ENCODE measurements at places on chromosomes 7 and 10. TPM values are rescaled to one million over a fixed set of nuclear protein-coding genes. Genes with fewer than 3 reads are reported as not detected.

DNA sequence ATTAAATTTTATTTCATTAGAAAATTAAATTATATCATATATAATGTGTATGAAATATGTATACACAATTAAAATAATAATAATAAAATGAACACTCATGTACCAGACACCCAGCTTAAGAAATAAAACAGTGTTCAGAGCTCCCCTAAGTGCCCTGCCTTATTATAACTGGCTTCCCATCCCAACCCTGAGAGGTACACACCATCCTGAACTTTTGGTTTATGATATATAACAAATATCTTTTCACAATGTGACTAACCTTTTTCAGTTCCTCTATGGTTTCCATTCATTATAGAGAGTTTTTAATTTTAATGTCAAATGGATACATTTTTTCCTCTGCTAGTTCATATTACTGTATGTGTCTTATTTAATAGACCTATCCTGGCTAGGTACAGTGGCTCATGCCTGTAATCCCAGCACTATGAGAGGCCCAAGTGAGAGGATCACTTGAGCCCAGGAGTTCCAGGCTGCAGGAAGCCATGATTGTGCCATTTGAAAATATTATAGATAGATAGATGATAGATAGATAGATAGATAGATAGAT, 24.0 kb upstream of the STEAP2 start:
- H3K27ac ChIP-seq: no peak overlapping the region
- no peaks in the 10 kb centered on the region for H3K36me3 ChIP-seq
- no peaks in the 10 kb centered on the region for H3K27me3 ChIP-seq
- no peak overlapping the region for H3K4me3 ChIP-seq

DNA sequence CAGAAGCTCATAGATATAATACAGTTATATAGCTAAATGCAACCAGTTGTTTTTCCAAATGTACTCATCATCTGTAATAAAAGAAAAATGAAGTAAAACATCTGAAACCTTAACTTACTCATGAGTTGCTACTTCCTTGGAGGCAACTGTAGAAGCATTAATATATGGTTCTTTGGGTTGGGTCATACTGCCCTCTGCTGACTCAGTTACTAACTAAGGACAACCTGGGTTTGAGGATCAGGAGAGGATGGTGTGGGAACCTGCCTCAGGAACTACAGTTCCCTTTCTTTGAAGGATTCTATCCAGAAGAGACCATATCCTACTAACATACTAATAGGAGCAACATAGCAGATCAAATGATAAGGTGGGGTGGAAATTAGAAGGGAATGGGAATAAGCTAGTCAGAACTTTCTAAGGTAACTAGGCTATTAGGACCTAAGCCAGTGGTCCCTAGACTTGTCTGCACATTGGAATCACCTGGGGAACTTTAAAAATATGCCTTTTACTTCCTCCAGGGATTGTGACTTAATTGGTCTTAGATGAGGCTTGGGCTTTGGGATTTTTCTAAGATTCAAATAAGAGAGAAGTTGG, 20.7 kb downstream of the COX15 start:
- H3K27ac ChIP-seq: no peak overlapping the region
- H3K36me3 ChIP-seq: peaks cover 22% of the 10 kb centered on the region
- DNase-seq: peak; percentile 80

GRCh38 chr10:79191951-79192676, 123.3 kb downstream of the ZMIZ1 start:
- peak overlapping the region; percentile 11 for H3K27ac ChIP-seq
- H3K27me3 ChIP-seq: no peaks in the 10 kb centered on the region
- no peak overlapping the region for H3K4me3 ChIP-seq
- peaks cover 37% of the 10 kb centered on the region for H3K36me3 ChIP-seq
- peaks cover 48% of the 10 kb centered on the region for H3K4me1 ChIP-seq

DNA sequence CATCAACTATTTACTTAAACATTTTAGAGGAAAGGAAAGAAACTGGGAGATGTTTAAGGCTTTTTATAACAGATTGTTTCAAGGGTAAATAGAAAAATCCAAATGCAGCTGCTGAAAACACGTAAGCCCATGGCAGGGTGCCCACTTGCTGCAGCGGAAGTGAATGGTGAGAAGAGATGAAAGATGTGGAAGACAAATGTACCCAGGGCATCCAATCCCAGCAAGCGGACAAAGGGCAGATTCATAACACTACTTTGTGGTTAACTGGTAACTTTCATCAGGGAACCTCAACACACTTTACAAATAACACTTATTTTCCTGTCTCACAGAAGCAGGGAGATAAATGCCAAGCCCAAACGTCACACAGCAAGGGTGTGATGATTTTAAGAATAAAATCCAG, 358.4 kb downstream of the KCNMA1 start:
- H3K36me3 ChIP-seq: no peaks in the 10 kb centered on the region
- no peak overlapping the region for H3K4me3 ChIP-seq
- DNase-seq: peak; percentile 55
- peaks cover 2% of the 10 kb centered on the region for H3K4me1 ChIP-seq
- H3K27me3 ChIP-seq: no peaks in the 10 kb centered on the region

DNA sequence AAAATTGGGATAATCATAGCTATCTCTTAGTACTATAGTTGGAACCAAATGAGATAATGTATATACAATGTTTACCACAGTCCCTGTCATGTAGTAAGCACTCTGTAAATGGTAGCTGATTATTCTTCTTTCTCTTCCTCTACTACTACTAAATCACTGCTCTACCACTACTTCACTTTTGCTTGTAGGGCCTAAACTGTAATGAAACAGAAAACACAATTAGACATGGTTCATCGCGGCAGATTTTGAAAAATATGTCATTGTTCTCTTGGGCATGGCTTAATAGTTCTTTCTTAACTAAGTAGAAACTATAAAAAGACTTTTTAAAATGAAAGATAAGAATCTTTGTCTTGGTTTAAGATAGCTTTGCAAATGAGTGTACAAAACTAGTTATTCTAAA, 34.9 kb downstream of the R3HCC1L start:
- H3K4me1 ChIP-seq: no peaks in the 10 kb centered on the region
- peaks cover 9% of the 10 kb centered on the region for H3K36me3 ChIP-seq
- H3K27ac ChIP-seq: no peak overlapping the region
- no peak for DNase-seq

DNA sequence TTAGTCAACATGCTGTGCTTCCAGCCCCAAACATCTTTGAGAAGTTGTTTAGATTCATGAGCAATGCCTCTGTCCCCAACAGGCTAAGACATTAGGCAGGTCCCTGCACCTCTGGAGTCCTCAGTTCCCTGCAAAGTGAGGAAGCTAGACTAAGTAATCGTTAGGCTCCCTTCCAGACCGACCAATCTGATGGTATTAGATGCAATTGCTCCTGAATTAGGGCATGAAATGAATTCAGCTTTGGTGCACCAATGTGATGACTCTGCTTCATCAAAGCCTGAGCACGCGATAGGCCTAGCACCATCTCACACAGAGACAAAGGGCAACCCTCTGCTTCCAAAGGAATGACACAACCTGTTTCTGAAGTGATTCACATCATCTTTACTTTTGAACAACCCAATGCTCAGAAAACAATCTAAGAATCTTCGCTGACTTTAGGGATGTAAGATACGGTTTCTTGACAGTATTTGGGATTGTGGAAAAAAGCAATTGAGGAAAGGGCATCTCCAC, 723 bp upstream of the TES start:
- H3K27me3 ChIP-seq: no peaks in the 10 kb centered on the region
- no peak overlapping the region for H3K27ac ChIP-seq
- no peak overlapping the region for H3K4me3 ChIP-seq
- no peaks in the 10 kb centered on the region for H3K36me3 ChIP-seq
- DNase-seq: peak; percentile 22
- peaks cover 2% of the 10 kb centered on the region for H3K4me1 ChIP-seq

DNA sequence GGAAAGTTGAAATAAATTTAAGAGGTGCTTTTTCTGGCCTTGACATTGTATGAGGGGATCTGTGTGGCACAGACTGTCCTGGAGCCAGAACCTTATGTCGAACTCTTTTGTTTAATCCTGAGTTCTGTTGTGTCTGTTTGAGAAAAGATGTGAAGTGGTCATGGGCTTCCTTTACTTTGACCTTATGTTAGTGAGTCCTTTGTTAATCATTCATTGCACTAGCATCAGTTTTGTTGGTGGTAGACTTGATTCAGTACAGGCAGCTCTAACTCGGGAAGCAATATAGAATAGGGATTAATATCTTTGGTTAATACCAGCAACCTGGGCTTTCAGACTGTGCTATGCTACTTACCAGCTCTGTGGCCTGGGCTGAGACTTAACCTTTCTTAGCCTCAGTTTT, 123.9 kb upstream of the FZD1 start:
- no peak overlapping the region for H3K27ac ChIP-seq
- H3K4me1 ChIP-seq: peaks cover 2% of the 10 kb centered on the region
- H3K27me3 ChIP-seq: no peaks in the 10 kb centered on the region
- no peak for DNase-seq

DNA sequence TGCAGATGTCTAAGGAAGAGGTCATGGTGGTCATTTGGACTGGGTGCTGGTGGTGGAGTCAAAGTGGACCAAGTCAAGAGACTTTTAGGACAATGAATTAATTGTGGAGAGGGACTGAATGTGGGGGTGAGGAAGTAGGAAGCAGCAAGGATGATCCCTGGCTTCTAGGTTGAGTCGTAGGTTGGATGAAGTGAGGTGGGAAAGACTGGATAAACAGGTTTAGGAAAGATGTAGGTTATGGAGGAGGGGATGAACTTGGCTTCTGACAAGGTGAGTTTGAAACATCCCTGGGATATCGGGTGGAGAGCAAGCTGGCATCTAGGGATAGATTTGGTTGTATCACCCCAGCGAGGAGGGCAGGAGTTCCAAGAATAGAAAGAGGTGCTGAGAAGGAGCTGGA, 7.6 kb downstream of the SEMA4G start:
- peaks cover 25% of the 10 kb centered on the region for H3K36me3 ChIP-seq
- no peak for DNase-seq
- H3K27me3 ChIP-seq: no peaks in the 10 kb centered on the region
- no peak overlapping the region for H3K4me3 ChIP-seq
- H3K4me1 ChIP-seq: no peaks in the 10 kb centered on the region

DNA sequence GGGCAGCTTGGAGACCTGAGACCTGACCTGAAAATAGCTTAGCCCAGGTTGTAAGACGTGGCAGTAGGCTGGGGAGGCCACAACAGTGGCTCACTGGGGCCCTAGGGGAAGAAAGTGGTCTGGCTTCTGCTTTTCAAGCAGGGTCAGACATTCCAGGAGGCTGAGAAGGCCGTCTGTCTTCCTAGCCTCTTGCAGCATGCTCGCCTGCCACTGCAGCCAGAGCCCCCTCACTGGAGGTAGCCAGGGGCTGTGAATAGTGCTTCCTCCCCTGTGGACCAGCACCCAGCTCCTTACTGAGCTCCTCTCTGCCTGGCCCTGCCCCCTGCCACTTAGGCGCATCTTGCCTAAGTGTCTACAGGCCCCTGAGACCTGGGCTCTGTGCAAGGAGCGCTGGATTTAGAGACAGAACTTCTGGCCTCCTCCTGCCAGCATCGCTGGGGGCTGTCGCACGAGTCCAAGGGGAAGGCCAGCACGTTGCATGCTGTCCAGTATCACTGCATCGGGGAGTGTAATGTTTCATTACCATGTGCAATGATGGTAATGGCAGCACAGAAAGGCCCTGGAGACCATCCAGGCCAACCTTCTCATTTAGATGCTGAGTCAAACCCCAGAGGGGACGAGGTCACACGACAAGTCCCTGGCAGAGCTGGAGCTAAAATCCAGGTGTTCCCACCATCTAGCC, 12.7 kb downstream of the ZMIZ1 start:
- no peaks in the 10 kb centered on the region for H3K27me3 ChIP-seq
- peaks cover 74% of the 10 kb centered on the region for H3K4me1 ChIP-seq
- H3K27ac ChIP-seq: peak overlapping the region; percentile 74
- peak; percentile 96 for DNase-seq
- H3K4me3 ChIP-seq: no peak overlapping the region
- H3K36me3 ChIP-seq: no peaks in the 10 kb centered on the region

DNA sequence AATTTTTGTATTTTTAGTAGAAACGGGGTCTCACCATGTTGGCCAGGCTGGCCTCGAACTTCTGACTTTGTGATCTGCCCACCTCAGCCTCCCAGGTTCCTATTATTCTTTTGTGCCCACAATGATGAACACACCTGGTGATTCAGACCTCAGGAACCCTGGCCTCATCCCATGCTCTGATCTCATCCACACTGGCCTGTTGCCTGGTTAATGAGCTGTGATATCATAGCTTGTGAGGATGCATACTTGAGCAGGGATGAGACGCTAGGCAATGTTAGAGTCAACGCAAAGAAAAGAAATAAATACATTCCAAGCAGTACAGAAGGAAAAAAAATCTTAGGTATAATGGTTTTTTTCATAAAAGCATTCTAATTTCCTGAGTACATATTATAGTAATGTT, 82.4 kb upstream of the RNF32 start:
- no peaks in the 10 kb centered on the region for H3K4me1 ChIP-seq
- no peaks in the 10 kb centered on the region for H3K27me3 ChIP-seq
- no peaks in the 10 kb centered on the region for H3K36me3 ChIP-seq
- no peak overlapping the region for H3K27ac ChIP-seq
- peak; percentile 81 for DNase-seq

DNA sequence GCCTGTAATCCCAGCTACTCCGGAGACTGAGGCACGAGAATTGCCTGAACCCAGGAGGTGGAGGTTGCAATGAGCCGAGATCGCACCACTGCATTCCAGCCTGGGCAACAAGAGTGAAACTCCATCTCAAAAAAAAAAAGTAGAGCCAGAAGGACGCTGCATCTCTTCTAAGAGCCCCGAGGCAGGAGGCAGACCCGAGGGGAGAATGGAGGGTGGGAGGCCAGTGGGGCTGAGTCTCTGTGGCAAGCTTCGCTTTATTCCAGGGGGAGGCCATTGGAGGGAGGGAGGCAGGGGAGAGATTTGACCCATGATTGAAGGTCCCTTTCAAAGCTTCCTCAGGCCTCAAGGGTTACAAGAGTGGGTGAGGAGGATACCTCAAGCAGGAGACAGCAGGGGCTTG, 18.7 kb downstream of the TTYH3 start:
- H3K4me1 ChIP-seq: peaks cover 1% of the 10 kb centered on the region
- H3K27me3 ChIP-seq: no peaks in the 10 kb centered on the region

- H3K4me3 ChIP-seq: peak overlapping the region; percentile 72
- DNase-seq: peak; percentile 41
- H3K4me1 ChIP-seq: peaks cover 5% of the 10 kb centered on the region
- no peaks in the 10 kb centered on the region for H3K27me3 ChIP-seq
Measured at GRCh38 chr7:30596014-30596641, 1.4 kb downstream of the GARS1 start.

GRCh38 chr7:43242628-43243255, 130.3 kb downstream of the HECW1 start:
- H3K36me3 ChIP-seq: no peaks in the 10 kb centered on the region
- H3K4me3 ChIP-seq: no peak overlapping the region
- DNase-seq: peak; percentile 42
- H3K27ac ChIP-seq: no peak overlapping the region
- H3K4me1 ChIP-seq: no peaks in the 10 kb centered on the region
- no peaks in the 10 kb centered on the region for H3K27me3 ChIP-seq

CHRM2 gene
- 144 TPM for total RNA-seq

HOXA3 gene
- 0.90 TPM for total RNA-seq

PDLIM1 gene
- 27.5 TPM for total RNA-seq

Data from IMR-90 (cell line).